ENCODE measurements at places on chromosomes 6 and 20.

DNA sequence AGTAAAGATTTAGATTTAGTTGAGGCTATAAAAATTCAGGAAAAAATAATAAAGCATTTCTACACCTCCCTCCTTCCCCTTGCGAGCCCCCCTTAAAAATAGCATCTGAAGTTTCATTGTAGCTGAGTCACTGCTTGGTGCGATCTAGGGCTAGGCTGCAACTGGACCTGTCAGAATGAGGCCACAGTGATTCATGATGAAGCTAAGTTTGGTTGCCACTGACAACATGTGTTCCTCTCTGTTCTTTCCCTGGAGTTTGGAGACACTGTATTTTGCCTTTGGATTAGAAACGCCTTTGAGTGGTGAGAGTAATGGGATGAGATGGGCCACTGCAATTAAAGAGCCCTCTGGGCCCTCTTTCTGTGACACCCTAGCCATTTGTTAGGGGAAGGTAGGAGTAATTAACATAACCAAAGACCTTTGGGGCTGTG is 334.1 kb downstream of the NRN1 start:
- peak; percentile 90 for ATAC-seq

GRCh38 chr6:133645966-133646740 is 242.8 kb upstream of the TCF21 start:
- ATAC-seq: no peak

DNA sequence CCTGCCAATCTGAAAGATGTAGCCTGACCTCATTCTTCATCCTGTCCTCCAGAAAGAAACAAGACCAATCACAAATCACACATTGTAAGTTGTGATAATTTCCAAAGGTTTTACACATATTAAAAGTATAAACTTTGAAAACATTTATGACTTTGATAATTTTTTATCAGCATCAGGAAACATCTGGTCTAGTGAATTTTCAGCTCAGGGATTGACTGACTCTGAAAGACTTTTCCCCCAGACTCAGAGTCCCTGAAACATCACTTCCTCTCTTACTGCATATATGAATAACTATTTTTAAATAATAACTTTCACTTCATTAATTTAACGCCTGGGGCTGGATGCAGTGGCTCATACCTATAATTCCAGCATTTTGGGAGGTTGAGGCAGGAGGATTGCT is 48.5 kb upstream of the SSTR4 start:
- ATAC-seq: no peak

GRCh38 chr20:3797226-3797545 is 1.1 kb downstream of the CDC25B start:
- ATAC-seq: no peak

DNA sequence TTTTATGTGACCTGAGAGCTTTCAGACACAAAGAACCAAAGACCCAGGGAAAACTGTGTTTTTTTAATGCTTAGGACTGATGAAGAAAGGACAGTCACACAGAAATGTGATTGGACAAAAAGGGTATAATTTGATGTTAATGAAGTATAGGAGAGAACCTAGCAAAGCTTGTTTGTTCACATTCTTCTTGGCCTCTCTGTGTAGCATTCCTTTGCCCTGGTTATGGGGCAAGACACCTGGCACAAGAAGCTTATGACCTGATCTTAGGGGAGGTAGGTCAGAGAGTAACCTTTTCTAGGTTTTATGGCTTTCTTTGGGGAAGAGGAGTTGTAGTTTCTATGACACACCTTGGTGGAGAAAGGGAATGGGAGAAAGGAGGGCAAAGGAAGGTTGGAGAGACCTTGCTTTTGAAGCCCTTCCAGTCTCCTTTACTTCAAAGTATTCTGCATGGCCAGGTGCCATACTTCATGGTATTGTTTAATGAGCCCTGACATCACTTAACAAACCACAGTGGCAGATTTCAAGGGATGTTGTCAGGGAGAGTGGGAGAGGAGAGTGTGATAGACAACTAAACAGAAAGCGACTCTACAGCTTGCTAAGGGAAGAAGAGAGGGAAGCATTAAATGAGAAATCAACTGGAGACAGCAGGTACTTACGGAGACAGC is 701.8 kb upstream of the FLRT3 start:
- ATAC-seq: no peak

DNA sequence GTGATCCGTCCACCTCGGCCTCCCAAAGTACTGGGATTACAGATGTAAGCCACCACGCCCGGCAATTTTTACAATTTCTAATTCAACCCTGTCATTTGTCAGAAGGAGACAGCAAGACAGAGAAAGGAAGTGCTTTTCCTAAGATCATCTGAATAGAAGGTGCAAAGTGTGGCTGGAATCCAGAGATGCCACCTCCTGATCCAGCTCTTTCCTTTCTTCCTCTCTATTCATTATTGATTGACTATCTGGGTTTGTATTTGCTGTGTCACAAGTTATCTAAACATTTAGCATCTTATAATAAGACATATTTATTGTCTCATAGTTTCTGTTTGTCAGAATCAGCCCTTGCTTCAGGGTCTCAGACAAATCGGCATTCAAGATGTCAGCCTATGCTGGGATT is 217.7 kb downstream of the BCAS1 start:
- no peak for ATAC-seq

DNA sequence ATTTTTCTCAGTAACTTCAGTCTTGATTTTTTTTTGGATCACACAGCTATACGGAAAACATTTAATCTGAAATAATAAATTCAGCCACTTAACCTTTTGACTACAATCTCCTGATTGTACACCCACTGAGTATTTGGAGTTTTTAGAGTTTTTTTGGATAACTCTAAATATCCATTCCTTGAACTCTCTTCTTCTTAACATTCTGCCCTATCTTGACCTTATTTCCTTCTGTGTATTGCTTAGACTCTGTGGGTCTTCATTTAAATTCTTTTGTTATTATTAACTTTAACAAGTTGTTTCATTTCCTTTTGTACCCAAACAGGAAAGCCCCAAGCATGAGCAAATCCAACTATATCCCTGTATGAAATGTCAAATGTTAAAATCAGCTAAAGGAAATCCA is 170.2 kb upstream of the PTCHD4 start:
- no peak for ATAC-seq

GRCh38 chr20:24867556-24867955 is 81.5 kb upstream of the CST7 start:
- ATAC-seq: no peak

- no peak for ATAC-seq
Measured at GRCh38 chr6:150163970-150164369, 21.1 kb downstream of the PPP1R14C start.

DNA sequence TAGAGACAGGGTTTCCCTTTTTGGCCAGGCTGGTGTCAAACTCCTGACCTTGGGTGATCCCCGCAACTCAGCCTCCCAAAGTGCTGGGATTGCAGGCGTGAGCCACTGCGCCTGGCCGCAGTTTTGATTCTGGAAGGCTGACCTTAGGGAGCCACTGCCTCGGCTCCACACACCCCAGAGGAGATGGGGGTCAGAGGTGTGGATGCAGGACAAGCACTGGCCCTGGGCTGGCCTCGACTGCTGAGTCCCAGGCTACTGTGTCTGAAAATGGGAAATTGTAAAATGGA is 1.5 kb downstream of the ZBP1 start:
- ATAC-seq: no peak

GRCh38 chr6:47665112-47665511 is 33.3 kb upstream of the ADGRF4 start:
- ATAC-seq: no peak

All from SK-N-SH treated with all-trans-retinoic acid at 6 μM for 48 hours (cell line).